ENCODE measurements at places on chromosomes 7 and 10. TPM values are rescaled to one million over a fixed set of nuclear protein-coding genes. Genes with fewer than 3 reads are reported as not detected.

- no peak overlapping the region for H3K27ac ChIP-seq
- H3K4me1 ChIP-seq = no peaks in the 10 kb centered on the region
- peak; percentile 48 for DNase-seq
- peaks cover 5% of the 10 kb centered on the region for H3K27me3 ChIP-seq
- H3K36me3 ChIP-seq = peaks cover 5% of the 10 kb centered on the region
These were observed 373 bp downstream of the PAXIP1 start for GRCh38 chr7:155002411-155003091.

Gene SFTPD
- total RNA-seq = 0.31 TPM

GRCh38 chr7:77525231-77525630 lies 11.9 kb upstream of the PTPN12 start:
- H3K4me3 ChIP-seq = no peak overlapping the region
- no peak overlapping the region for H3K27ac ChIP-seq
- H3K36me3 ChIP-seq = no peaks in the 10 kb centered on the region
- H3K4me1 ChIP-seq = no peaks in the 10 kb centered on the region
- no peaks in the 10 kb centered on the region for H3K27me3 ChIP-seq
- DNase-seq = no peak

GRCh38 chr7:102450242-102450641 lies 14.4 kb downstream of the ALKBH4 start:
- no peaks in the 10 kb centered on the region for H3K4me1 ChIP-seq
- H3K27ac ChIP-seq = no peak overlapping the region
- H3K27me3 ChIP-seq = no peaks in the 10 kb centered on the region
- DNase-seq = no peak
- no peaks in the 10 kb centered on the region for H3K36me3 ChIP-seq
- H3K4me3 ChIP-seq = no peak overlapping the region

DNA sequence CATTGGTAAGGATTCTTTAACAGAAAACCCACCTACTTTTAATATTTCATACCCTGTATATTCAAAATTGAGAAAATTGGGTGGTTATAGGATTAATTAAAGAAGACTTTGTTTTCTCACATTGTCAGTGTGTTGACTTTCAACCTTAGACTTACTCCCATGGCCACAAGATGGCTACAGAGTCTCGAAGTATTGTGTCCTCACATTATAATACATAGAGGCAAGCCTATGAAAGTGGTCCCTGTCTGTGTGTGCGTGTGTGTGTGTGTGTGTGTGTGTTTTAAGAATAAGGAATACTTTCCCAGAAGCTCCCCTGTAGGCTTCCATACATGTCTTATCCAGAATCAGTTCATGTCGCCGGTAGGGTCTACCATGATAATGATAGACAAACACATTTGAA lies 180.0 kb downstream of the PHF14 start:
- H3K27me3 ChIP-seq = no peaks in the 10 kb centered on the region
- no peaks in the 10 kb centered on the region for H3K36me3 ChIP-seq
- no peak overlapping the region for H3K4me3 ChIP-seq
- H3K4me1 ChIP-seq = no peaks in the 10 kb centered on the region

DNA sequence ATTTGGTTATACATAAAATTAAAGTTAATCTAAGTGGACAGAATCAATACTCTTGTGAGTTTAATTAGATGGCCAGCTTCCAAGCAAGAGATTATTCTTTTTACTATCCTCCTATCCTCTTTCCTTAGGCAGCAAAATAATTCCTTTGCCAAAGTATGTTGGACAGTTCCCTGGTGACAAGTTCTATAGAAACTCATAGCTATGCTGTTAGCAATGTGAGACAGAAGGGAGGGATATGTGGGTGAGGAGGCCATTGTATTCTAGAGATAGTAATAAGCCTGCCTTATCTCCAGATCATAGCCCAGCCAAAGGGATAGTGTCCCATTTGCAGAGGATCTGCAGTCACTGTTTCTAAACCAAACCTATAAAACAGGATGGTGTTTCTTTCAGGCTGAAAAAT lies 181.6 kb upstream of the HDAC9 start:
- H3K27ac ChIP-seq = no peak overlapping the region
- H3K4me3 ChIP-seq = no peak overlapping the region
- DNase-seq = no peak
- no peaks in the 10 kb centered on the region for H3K36me3 ChIP-seq
